Cortex of kidney (tissue), 1 donor: ENCODE measurements at places on chromosomes 7 and 10.

DNA sequence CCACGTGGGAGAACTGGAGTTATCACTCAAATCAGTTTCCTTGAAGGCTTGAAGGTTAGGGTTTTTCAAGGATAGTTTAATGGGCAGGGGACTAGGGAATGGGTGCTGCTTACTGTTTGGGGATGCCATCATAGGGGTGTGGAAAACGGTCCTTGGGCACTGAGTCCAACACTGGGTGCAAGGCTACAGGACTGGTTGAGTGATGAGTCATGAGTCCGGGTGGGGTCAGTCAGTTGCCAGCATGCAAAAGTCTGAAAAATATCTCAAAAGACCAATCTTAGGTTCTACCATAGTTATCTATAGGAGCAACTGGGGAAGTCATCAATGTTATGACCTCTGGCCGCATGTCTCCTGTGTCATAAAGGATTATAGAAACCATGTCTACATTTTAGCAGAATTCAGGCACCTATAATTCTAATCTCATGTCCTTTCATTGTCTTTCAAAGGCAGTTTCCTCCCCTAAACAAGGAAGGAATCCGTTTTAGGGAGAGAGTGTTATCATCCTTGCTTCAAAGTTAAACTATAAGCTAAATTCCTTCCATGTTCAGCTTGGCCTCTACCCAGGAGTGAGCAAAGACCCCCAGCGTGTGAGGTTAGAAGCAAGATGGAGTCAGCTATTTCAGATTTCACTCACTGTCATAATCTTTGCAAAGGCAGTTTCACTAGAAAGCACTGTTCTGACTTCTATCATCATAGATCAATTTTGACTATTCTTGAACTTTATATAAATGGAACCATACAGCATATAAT is 94.5 kb downstream of the COL26A1 start:
- no peak for DNase-seq

- DNase-seq = no peak
Observed at GRCh38 chr7:73512018-73512780, 9.9 kb downstream of the BAZ1B start.

DNA sequence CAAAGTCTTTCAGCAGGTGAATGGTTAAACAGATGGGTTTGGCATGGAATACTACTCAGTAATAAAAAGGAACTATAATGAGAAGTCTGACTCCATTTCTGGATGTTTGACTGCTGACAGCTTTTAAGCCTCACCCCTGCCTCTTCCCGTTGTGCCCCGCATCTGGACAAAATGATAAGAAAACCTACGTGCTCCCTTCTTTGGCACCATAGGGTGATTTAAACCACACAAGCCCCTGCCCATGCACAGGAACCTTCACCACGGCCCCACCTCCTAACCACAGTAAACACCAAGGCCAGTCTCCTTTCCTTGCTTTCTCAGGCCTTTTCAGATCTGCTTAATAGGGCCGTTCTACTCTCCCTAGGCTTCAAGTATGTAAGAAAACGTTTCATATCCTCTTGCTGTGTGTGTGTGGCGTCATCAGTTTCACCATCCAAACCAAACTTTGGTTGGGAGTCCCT is 47.1 kb upstream of the UBN2 start:
- no peak for DNase-seq

DNA sequence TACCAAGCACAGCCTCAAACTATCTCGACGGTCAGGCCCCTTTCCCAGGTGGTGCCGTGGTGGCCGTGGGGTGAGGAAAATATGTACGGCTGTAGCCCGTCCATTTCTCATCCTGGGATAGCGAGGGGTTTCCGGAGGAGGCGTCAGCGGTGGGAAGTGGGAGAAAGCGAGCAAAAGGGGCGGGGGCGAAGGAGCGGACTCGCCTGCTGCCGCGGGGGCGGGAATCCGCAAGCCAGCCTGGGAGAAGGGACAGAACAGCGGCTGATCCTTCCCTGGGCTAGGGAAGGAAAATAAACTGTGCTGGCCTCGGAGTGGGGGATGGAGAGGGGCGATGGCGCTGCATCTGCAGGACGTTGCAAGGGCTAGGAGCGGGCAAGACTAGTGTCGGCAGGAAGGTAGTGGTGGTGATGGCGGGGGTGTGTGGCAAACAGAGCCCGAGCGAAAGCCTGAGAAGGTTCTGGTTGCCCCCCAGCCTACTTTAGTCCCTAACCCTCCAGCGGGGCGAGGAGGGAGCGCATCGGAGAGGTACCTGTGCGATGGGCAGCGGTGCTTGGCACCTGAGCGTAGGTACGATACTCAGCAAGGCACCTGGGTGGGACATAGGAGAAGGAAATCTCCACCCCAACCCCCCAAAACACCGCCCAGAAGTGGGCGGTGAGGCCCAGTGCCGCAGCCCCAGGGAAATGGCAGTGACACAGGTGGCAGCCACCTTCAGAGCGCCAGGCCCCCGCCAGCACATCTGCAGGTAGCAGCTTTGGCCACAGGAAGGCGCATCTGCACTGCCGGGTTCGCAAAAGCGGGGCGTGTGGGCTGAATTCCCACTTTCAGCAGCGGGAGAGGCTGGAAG is 49.9 kb upstream of the STEAP1B start:
- DNase-seq = no peak

GRCh38 chr7:157699357-157700013 is 362.7 kb downstream of the DNAJB6 start:
- DNase-seq = no peak

GRCh38 chr7:37320848-37321468 is 127.7 kb downstream of the ELMO1 start:
- no peak for DNase-seq

DNA sequence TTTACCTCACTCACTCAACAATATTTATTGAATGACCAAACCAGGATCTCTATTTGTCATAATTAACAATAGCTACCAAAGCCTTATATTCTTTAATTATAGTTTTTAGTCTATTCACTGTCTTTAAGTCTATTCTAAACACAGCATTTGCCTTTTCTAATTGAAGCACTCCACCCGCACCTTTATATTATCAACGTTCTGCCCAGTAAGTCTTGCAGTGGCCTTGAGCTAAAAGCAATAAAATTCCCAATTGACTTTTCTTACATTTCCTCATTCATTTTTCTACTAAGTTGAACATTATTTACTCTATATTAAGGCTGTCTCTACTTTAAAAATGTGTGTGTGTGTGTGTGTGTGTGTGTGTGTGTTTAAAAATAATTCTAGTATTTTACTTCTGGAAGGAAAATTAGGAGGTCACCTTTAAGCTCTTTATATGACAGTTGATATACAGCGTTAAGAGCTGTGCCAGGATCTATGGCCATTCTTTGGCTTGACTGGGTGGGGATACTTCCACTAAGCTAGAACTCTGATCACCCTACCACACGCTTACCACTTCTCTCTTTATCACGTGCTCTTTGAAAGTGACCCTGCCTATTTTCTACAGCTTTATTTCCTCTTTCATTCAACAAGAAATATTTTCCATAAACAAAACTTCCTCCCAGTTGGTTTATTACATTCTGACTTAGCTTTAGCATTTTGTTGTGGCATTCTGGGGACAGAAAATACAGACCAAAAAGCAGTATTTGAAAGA is 8.8 kb downstream of the PAPSS2 start:
- no peak for DNase-seq

DNA sequence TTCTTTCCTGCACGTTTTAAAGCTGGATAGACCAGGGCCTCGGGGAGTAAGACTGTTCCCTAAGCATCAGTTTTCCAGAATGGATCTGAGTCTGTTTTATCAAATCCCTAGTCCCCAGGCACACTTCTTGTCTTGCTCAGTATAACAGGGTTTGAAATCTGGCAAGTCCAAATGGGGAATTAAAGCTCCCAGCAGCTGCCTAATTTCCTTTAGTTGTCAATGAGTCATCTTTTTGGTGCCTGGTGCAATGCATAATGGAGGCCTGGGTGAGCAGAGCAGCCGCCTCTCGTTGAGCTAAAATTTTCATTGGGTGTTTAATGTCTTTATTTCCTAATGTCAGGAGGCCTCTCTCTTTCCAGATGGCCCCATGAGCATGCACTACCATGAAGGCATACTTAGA is 87.9 kb downstream of the STRA8 start:
- no peak for DNase-seq

GRCh38 chr7:85023066-85023712 is 163.7 kb downstream of the SEMA3D start:
- DNase-seq = no peak

- DNase-seq = no peak
Observed at GRCh38 chr10:11713963-11714362, 28.2 kb upstream of the ECHDC3 start.

GRCh38 chr10:84542522-84543490 is 214.4 kb downstream of the CCSER2 start:
- DNase-seq = no peak
